ENCODE measurements at places on chromosomes 16 and 17.

DNA sequence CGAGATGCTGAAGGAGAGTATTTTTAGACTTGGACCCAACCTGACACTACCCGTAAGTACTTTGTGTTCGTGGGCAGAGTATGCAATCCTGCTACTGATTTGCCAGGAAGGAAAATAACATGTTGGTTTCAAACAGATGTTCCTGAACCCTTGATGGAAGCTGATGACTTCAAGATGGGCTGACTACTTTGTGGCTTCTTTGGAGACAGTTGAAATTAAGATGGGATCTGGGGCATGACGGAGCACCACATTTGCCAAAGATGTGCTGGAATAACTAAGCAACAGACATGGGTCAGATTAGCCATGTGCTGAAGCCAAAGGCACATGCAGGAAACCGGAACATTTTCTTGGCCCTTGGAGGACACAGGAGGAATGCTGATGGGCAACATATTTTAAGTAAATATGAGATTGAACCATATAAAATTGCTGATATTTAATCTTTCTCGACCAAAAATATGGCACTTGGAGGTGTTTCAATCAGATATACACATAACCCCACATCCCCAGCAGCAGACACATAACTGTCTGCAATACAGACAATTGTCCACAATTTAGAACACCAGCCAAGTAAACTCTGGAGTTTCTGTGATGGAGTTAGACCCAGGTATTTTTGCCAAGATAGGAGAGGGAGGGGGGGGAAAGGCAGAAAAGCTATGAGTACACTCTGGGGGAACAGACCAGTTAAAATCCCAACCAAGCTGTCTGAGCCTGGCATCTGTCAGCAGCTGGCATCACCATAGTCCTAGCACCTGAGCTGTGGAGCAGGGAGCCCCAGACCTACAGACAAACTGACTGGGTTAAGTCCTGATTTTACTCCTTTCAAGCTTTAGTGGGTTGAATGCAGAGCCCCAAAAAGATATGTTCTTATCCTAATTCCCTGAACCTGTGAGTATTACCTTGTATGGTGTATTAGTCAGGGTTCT, 329.4 kb upstream of the CDH5 start:
- DNase-seq = peak; percentile 79

DNA sequence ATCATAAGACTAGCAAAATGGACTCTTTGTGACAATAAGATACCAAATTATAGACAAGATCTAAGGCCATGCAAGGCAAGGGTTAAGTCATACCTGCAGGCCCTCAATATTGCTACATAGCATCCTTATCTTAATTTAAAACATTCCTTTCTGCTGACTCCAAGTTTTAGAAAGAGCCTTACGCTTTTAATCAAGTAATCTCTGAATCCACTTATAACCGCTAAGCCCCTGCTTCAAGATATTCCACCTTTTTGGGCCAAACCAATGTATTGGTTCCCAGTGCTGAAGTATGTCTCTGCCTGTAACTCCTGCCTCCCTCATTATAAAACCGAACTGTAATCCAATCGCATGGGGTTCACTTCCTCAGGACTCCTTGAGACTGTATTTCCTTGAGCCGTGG, 255.4 kb downstream of the PHKB start:
- no peak for DNase-seq

DNA sequence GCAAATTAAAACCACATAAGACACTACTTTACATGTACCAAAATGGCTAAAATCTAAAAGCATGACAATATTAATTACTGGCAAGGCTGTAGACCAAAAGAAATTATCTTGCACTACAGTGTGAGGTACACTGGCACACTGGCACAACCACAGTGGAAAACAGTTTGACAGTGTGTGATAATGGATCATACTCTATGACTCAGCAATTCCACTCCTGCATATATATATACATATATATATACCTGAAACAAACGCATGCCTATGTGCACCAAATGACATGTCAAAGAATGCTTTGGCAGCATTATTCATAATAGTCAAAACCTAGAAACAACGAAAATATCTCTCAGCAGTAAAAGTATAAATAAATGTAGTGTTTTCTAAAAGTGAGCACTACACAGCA, 4.6 kb upstream of the DYNLRB2 start:
- no peak for DNase-seq

DNA sequence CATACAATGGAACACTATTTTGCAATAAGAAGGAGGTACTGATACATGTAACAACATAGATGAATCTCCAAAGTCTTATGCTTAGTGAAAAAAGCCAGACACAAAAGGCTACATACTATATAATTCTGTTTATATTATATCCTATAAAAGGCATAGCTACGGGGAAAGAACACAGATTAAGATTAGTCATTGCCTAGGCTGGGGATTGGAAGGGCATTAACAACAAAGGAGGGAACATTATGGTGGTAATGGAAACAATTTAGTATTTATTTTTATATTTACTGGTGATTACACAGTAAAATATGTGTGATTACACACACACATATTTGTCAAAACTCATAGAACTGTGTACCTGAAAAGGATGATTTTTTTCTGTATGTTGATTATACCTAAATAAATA, 278.1 kb downstream of the ZFHX3 start:
- DNase-seq = no peak

GRCh38 chr17:80729761-80730160, 185.1 kb downstream of the RPTOR start:
- DNase-seq = no peak

DNA sequence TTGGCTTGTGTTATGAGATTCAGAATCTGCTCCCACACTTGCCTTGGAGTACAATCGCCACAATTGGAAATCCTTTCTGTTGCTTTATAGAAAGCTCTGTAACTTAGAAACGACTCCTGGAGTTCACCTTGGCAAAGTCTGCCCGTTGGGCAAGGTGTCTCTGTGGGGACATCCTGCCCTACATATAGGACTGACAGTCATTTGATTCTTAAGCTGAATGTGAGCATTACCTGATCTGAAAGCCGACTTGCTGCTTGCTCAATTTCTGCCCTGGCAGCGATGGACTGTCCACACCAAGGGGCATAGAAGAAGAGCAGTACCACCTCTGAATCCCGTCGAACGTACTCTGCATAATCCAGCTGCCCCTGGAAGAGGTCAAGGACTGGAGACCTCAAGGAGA, 6.9 kb downstream of the TXNDC11 start:
- DNase-seq = no peak

GRCh38 chr17:58525239-58525638, 10.8 kb upstream of the MTMR4 start:
- no peak for DNase-seq

DNA sequence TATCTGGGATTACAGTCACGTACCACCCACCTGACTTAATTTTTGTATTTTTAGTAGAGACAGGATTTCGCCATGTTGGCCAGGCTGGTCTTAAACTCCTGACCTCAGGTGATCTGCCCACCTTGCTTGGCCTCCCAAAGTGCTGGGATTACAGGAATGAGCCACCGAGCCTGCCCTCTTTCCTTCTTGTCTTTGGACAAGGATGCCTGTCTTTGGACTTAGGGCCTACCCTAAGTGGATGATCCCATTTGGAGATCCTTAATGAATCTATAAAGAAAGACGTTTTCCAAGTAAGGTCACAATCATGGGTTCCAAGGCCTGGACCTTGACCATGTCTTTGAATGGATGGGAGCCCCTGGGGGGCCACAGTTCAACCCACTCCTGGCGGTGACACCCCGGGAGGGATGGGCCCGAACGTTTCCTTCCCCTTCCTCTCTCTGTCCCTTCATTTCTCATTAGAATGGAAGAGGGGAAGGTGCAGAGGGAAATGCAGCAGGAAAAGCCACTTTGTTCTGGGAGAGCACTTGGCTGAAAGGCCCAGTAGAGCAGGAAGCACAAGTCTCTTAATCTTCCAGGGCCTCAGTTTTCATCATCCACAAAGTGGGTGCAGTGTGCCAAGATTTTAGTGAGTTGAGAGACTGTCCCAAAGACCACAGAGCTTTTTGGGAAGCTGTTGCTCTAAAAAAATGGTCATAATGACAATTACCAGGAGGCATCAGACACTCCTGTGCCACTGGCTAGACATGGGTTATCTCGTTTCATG, 353.3 kb downstream of the SEC14L1 start:
- peak; percentile 65 for DNase-seq

- no peak for DNase-seq
These were observed 31.6 kb upstream of the LRRC37A3 start for GRCh38 chr17:64950871-64951270.

DNA sequence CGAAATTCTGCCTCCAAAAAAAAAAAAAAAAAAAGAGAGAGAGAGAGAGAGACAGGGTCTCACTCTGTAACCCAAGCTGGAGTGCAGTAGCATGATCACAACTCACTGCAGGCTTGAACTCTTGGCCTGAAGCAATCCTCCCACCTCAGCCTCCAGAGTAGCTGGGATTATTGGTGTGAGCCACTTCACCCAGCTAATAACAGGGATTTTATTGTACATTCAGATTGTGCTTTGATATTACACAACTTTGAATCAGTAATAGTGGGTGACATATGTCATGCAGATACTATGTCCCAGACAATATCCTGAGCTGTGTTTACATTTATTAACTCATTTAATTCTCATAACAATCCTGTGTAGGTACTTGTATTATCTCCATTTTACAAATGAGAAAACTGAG, 19.7 kb upstream of the DHX8 start:
- DNase-seq = no peak

- no peak for DNase-seq
These were observed 209.7 kb downstream of the COPRS start for GRCh38 chr17:31649302-31649701.

DNA sequence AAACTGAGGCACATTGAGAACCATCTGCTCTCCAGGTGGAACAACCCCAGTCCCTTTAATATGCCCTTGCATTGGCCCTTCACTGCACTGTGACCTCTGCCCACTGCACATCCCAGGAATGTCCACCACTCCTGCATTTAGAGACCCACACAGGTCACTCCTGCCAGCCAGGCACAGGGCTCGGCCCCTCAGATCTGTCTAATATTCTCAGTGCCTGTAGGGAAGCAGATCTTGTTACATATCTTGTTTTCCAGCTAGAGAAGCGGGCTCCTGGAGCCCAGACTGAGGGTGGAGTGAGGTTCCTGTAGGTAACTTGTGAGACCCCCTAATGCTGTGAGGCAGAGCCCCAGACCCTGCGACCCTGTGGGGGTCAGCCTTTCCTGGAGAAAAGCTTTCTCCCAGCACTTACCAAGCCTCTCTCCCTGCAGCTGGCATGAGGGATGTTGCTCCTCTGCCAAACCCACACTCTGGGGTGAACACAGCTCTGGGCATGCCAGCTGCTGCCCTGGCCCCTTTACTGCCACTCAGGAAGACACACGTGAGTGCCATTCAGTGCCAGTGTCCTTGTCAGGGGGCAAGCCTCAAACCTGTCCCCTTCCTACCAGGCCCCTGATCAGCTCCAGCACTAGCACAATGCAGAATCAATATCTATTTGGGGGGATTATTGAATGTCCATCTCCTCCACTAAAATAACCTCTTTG, 40.3 kb upstream of the CRHR1 start:
- DNase-seq = peak; percentile 38

DNA sequence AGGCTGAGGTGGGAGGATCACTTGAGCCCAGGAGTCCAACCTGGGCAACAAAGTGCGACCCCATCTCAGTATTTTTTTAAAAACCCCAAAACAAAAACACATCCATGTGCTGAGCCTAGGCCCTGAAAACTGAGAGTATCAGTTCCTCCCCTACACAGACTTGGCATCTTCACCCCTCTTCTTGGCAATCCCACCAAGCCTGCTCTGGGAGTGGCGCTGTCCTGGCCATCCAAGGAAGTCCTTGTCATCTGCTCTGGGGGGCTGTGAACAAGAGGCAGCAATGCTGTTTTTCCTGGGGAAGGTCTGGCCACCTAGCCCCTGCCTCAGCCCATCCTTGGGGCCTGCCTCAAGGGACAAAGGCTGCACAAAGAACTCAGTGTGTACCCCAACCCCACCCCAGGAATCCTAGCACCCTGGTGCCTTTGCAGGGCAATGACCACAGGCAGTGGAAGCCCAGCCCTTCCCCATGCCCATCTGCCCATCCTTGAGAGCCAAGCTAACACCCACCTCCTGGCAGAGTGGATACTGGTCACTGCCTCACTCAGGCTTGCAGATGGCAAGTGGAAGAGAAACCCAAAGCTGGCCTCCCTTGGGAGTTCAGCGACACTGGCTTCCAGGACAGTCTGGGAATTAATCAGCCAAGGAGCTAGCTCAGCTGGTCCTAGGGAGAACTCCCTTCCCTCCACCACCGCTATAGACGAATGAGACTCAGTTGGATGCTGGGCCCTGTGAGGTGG, 14.8 kb upstream of the GFOD2 start:
- DNase-seq = no peak

- DNase-seq = no peak
These were observed 79.1 kb downstream of the C17orf67 start for GRCh38 chr17:56754523-56755208.

DNA sequence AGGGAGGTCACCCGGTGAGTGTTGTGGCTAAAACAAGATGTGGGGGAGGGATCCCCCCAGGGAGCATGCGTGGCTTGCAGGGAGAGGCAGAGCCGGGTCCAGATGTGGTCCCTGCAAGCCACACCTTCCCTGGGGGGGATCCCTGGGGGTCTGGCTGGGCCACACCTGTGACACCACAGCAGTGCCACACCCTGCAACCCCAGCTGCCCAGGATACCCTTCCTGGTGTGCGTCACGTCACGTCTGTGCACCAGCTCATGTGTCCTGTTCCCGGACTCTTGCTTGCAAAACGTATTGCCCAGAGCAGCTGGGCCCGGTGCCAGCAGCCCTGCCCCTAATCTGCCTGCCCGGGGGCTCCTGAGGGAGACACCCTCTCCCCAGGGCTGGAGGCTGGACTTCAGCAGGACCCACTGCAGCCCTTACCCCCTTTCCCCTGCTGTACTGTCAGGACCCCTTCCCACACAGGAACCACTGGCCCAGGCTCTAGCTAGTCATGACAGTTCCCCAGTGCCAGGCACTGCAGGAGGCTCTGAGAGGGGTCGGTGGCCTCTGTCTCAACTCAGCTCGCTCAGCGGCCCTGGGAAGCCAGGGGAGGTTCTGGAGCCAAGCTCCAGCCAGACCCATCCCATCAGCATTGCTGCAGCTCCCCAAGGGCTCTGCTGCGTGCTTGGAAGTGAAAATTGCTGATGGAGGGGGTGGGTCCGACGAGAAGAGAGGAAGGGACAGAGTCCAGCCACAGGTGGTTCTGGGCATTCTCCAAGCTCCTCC, 25.8 kb upstream of the ACSF3 start:
- no peak for DNase-seq

All from suprapubic skin (tissue), 4 donors.